CD4-positive, alpha-beta T cell treated with Interleukin-17A for 4 hours (primary cell): ENCODE measurements at places on chromosomes 4 and X.
A peak's percentile ranks its signal among the peaks of the same experiment; 100 is the strongest.

GRCh38 chr4:22607382-22607781, 85.4 kb upstream of the GBA3 start:
- peak; percentile 50 for DNase-seq

DNA sequence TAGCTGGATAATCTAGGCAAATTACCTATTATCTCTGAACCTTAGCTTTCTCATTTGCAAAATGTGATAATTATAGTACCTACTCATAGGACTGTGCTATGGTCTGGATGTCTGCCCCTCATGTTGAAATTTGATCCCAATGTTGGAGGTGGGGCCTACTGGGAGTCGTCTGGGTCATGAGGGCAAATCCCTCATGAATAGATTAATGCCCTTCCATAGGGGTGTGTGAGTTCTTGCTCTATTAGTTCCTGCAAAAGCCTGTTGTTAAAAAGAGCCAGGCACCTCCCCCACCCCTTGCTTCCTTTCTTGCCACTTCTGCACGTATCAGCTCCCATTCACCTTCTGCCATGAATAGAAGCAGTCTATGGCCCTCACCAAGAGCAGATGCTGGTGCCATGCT, 73.9 kb downstream of the SERTM2 start:
- DNase-seq, result no peak

DNA sequence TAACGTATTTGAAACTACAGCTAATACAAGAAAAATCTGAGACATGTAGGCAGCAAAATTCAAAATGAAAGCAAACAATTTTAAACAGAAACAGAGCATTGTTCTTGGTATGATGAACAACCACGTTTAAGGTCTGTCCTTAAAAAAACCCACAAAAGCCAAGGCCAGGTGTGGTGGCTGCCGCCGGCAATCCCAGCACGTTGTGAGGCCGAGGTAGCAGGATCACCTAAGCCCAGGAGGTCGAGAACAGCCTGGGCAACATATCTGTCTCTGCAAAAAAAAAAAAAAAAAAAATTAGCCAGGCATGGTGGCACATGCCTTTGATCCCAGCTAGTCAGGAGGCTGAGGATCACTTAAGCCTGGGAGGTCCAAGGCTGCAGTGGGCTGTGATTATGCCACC, 13.7 kb downstream of the RWDD4 start:
- DNase-seq, result no peak

- DNase-seq, result no peak
Measured at GRCh38 chrX:76796311-76796710, 368.8 kb downstream of the MAGEE1 start.

- DNase-seq, result no peak
Measured at GRCh38 chr4:119679251-119679650, 50.6 kb upstream of the PDE5A start.

GRCh38 chr4:87732033-87732765, 67.2 kb upstream of the IBSP start:
- no peak for DNase-seq

DNA sequence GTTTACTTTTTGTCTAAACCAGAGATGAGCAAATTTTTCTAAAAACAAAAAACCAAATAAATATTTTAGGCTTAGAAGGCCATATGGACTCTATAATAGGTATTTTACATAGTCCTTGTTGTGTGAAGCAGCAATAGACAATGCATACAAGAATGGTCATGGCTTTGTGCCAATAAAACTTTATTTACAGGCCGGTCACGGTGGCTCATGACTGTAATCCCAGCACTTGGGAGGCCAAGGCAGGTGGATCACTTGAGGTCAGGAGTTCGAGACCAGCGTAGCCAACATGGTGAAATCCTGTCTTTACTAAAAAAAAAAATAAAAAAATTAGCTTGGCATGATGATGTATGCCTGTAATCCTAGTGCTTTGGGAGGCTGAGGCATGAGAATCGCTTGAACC, 227.6 kb downstream of the CBR4 start:
- DNase-seq, result no peak

GRCh38 chr4:127165971-127166370, 466.8 kb upstream of the INTU start:
- no peak for DNase-seq

DNA sequence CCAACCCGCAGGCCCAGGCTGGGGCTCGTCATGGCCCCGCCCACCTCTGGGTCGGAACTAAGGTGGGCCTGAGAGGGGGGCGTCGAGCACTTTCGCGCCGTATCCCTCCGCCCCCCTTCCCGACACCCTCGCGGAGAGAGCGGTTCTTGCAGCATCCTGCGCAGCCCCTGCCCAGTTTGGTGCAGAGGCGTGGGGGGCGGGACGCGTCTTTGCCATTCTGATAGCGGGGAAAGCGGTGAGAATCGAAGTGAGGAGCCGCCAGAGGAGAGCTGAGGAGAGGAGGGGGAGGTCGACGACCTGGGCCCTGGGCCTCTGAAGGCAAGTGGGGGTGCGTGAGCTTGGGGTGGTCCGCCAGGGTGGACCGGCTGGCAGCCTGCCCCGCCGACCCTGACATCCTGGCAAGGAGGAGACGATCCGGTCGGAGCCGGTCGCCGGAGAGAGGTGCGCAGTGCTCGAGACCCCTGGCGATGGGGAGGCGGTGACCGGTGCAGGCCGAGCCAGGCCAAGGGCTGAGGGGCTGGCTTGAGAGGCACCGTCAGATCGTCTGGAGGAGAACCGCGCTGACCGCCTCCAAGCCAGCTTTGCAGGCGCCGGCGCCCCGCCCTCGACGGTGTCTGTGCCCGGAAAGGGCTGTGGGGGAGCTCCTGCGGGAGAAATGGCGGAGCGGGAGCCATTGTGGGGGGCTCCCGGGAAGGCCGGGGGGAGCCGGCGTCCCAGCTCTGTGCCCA, 25.5 kb downstream of the GPRASP3 start:
- peak; percentile 40 for DNase-seq

DNA sequence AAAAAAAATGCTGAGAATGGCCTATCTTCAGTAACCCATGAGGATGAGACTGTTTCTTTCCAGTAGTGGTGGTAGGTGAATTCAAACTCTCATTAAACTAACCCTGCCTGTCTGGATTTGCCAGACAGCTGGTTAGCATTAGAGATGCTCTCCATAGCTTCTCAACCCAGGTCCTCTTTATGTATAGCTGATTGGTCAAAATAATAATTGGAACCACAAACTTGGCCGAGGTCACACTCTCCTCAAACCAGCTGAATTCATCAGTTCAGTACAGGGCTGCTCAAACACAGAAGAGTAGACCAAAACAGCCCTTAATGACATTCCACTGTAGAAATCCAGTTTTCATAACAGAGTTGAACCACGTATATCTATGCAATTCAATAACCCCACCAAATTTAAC, 85.3 kb downstream of the HCCS start:
- no peak for DNase-seq

GRCh38 chrX:74451450-74452198, 30.3 kb downstream of the SLC16A2 start:
- no peak for DNase-seq

DNA sequence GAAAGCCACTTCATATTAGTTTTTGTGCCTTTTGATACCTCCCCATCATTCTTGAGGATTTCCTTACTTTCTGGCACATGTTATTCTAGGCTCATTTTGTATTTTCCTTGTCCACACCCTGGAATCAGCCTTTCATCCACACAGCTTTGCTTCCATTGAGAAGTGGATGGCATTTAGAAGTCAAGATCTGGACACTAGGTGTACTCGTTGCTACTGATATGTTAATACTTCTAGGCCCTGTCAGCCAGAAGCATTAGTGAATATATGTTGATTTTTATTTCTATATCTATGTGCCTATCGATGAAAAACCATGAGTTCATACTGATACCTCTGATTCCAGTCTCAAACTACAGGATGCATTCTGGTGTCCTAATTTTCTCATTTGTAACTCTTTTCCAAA, 73.2 kb downstream of the ARHGAP24 start:
- DNase-seq, result no peak

- no peak for DNase-seq
Measured at GRCh38 chrX:146054311-146054710, 236.7 kb downstream of the SLITRK2 start.

- DNase-seq, result no peak
Measured at GRCh38 chr4:87239194-87239593, 18.8 kb upstream of the KLHL8 start.

GRCh38 chr4:120085705-120086104, 19.1 kb upstream of the MAD2L1 start:
- DNase-seq, result no peak

DNA sequence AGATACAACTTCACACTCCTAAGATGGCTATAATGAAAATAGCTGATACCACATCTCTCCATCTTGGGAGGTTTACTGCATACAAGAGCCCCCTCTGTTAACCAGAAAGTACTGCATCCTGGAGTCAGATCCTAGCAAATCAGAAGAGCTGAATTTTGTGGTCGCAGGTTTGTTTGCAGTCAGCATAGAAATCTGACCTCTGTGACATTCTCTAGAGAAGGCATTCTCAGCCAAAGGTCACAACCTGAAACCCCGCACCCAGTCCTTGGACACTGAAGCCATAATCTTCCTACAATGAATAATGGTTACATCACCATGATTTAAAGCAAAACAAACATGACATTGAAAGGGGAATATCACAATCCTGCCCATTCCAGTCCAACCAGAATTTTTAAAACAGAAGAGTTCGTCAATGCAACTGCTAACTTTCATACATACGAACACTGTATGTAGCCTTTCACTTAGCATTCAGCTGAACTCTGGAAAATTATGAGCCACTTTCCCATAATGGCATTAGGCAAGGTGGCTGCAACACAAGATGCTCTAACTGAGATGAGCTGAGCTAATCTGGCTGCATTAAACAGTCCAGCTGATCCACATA, 17.6 kb downstream of the HS6ST2 start:
- no peak for DNase-seq

- DNase-seq, result no peak
Measured at GRCh38 chrX:39705290-39705689, 392.5 kb downstream of the BCOR start.

- DNase-seq, result no peak
Measured at GRCh38 chrX:150696331-150696730, 3.1 kb downstream of the MTMR1 start.

- no peak for DNase-seq
Measured at GRCh38 chrX:38305971-38306370, 21.3 kb downstream of the RPGR start.

DNA sequence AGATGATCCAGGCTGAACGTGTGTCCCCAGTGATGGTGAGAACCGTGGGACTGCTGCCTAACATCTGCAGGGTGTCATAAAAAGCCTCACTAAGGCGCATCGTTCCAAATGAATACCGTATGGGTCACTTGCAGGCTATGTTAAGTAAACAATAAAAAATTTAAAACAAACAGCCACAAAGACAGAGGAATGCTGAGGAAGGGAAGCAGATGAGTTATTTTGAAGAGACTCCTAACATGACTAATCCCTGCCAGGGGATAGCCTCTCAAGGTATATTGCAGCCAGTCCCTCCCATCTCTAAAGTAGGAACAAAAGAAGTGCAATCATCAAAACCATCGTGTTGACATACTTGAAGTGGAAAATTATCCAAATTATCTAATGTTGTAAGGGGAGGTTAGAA, 83.8 kb downstream of the UNC5C start:
- DNase-seq, result no peak

GRCh38 chr4:53012738-53013137, 150.6 kb downstream of the RASL11B start:
- DNase-seq, result peak; percentile 27

DNA sequence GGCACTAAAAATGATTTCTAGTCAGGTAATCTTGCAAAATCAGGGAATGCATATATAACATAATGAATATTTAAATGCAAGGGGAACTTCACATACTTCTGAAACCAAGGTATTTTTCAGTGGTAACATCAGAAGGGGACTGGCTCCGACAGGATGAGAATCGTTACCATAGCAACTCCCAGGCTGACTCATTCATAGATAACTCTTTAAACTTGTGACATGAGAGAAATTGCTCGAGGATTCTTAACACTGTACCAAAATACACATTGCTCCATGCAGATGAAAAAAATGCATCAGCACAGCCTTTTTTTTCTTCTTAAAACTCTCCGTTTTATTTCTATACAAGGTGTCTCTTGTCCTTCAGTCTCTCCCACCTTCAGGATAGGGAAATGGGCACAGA, 114.3 kb downstream of the GABRB1 start:
- DNase-seq, result no peak

DNA sequence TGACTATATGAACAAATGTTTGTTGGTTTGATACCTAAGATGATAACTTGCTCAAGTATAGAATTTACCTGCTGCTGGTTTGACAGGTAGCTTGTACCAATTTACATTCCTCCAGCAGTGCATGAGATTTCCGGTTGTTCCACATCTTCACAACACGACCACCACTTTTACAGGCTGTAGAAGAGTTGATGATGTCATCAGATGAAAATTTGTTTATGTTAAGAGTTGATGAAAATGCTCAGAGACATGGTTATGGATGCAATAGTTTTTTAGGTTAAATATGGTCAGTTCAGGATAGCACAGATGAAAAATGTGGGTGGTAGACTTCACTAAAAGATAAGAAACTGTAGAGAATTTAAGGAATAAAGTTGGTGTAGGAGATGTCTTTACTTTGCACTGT, 468.3 kb downstream of the PCDH18 start:
- DNase-seq, result no peak

DNA sequence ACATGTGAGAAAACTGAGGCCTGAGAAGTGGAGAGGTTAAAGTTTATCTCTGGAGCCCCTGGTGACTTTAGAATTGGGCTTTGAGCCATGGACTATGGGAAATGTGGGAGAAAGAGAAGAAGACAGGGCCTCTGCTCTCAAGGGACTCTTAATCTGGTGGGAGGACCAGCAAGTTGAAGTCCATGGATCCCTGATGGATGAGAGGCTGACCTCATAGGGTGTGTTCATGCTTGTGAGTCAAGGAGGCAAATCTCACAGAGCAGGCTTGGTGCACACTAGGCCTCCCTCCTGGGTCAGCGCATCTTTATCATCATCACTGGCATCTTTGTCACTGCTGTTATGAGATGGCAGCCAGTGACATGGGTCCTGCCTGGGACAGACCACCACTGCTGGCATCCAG, 211.9 kb downstream of the AFAP1 start:
- no peak for DNase-seq

DNA sequence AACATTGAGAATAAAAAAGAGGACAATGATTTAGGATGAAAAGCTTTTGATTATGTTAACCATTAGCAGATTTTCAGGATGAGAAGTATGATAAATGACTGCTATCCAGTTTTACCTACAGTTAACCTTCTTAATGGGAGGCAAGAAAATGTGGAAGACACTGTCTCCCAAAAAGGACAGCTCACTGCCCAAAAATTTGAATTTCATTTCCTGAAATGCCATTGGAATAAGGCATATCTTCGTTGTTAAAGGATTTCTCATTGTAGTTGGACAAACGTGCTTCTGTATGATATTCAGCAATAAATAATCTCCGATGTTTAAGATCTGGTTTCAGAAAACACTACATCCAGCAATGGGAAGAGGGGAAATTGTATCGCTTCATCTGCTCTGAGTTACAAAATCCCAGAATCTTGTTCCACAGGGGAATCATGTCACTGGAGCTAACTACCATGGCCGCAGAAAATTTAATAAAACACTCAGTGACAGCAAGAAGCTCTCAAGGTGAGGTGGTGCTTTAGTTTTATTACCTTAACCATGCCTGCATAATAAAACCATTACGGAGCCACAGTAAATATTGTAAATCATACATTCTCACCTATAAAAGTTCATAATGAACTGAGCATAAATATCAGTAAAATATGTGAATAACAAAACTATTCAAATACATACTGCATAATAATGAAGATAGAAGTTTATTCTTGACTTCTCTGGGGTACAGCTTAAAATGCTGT, 552.3 kb downstream of the PCDH7 start:
- DNase-seq, result no peak
